ENCODE measurements at places on chromosomes 2 and 18.

GRCh38 chr18:7830468-7830867 is 263.4 kb downstream of the PTPRM start:
- no peak for DNase-seq

- no peak for DNase-seq
Observed at GRCh38 chr2:31088504-31089195, 49.6 kb downstream of the GALNT14 start.

- no peak for DNase-seq
Observed at GRCh38 chr2:241379481-241380480, 23.7 kb downstream of the FARP2 start.

GRCh38 chr2:12083081-12083581 is 336.7 kb downstream of the LPIN1 start:
- no peak for DNase-seq

DNA sequence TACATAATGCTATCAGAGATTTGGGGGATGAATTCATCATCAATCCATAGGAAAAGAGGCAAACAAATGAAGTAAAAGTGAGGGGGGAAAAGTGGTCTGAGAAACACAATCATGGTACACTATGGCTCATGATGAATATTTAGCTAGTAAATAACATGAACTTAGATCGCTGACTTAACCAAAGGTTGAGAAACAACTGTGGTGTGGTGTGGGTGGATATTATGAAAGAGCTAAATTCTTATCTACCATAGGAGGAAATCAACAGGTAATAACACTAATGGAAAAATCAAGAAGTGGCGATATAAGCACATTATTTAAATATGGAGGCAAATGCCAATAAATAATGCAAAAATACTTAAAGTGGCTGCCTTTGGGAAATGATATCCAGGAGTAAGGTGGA is 12.2 kb upstream of the TPRKB start:
- no peak for DNase-seq

Data from stimulated activated CD4-positive, alpha-beta T cell treated with anti-CD3 and anti-CD28 coated beads, Interleukin-12 subunit alpha, Interleukin-12 subunit beta, amount 100 ng/mL, for 4 hours (primary cell).